Nephron progenitor cell (in vitro differentiated cells): ENCODE measurements at places on chromosomes 16 and 17.
A peak's percentile ranks its signal among the peaks of the same experiment; 100 is the strongest.

DNA sequence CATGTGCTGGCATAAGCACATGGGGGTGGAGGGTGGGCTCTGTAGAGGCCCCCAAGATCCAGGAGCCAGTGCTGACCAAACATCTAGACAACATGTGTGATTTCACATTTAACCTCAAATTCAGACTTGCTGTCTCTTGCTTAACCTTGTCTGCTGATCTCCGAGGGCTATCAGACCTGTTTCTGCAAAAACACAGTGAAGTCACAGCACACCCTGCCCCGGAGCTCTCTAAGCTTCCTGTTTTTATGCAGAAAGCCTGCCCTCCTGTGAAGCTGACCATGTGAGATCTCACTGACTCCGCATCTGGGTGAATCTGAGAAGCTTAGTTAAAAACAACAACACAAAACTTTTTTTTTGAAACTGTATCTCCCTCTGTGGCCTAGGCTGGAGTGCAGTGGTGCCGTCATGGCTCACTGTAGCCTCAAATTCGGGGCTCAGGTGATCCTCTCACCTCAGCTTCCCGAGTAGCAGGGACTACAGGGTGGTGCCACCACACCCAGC, 6.6 kb upstream of the DPEP2 start:
- H3K36me3 ChIP-seq: no peaks in the 10 kb centered on the region
- no peak overlapping the region for H3K4me3 ChIP-seq
- no peak for DNase-seq
- peak overlapping the region; percentile 95 for H3K27ac ChIP-seq
- peaks cover 15% of the 10 kb centered on the region for H3K4me1 ChIP-seq

DNA sequence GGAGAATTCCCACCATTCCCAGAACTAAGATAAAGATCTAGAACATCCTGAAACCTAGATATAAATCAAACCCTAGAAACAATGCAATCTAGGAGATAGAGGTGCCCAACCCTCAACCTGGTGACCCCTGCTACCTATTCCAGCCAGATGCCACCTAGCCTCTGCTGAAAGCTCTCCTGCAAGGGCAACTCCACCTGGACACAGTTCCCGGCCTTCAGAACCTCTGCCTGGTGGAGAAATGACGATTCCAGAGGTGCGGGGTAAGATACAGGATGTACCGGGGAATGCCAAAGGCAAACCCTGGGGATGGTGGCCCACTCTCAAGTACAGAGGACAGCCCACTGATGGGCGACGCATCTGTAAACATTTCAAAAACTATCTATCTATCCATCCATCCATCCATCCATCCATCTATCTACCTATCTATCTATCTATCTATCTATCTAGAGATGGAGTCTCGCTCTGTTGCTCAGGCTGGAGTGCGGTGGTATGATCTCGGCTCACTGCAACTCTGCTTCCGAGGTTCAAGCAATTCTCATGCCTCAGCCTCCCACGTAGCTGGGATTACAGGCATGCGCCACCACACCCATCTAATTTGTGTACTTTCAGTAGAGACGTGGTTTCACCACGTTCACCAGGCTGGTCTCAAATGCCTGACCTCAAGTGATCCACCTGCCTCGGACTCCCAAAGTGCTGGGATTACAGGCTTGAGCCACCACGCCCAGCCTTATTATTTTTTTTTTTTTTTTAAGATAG, 19.0 kb downstream of the MEAK7 start:
- no peak overlapping the region for H3K27ac ChIP-seq
- peaks cover 39% of the 10 kb centered on the region for H3K36me3 ChIP-seq
- no peak for DNase-seq
- no peak overlapping the region for H3K4me3 ChIP-seq

- peaks cover 62% of the 10 kb centered on the region for H3K36me3 ChIP-seq
- H3K4me1 ChIP-seq: peaks cover 37% of the 10 kb centered on the region
- no peak overlapping the region for H3K4me3 ChIP-seq
- no peaks in the 10 kb centered on the region for H3K27me3 ChIP-seq
- DNase-seq: no peak
- H3K27ac ChIP-seq: peak overlapping the region; percentile 94
These were observed 44.1 kb downstream of the CYB5D2 start for GRCh38 chr17:4187076-4187475.

- no peak overlapping the region for H3K27ac ChIP-seq
- no peak overlapping the region for H3K4me3 ChIP-seq
- H3K27me3 ChIP-seq: peaks cover 19% of the 10 kb centered on the region
- peaks cover 27% of the 10 kb centered on the region for H3K4me1 ChIP-seq
- H3K36me3 ChIP-seq: no peaks in the 10 kb centered on the region
These were observed 107.5 kb downstream of the NOG start for GRCh38 chr17:56700919-56701420.

GRCh38 chr17:81984773-81985410, 7.5 kb downstream of the ASPSCR1 start:
- H3K4me1 ChIP-seq: peaks cover 24% of the 10 kb centered on the region
- DNase-seq: no peak
- peaks cover 2% of the 10 kb centered on the region for H3K27me3 ChIP-seq
- peaks cover 31% of the 10 kb centered on the region for H3K36me3 ChIP-seq

- H3K4me1 ChIP-seq: peaks cover 10% of the 10 kb centered on the region
- no peak for DNase-seq
- H3K36me3 ChIP-seq: peaks cover 6% of the 10 kb centered on the region
- peaks cover 7% of the 10 kb centered on the region for H3K27me3 ChIP-seq
- peak overlapping the region; percentile 45 for H3K27ac ChIP-seq
These were observed 24.3 kb upstream of the CRISPLD2 start for GRCh38 chr16:84795329-84796053.

DNA sequence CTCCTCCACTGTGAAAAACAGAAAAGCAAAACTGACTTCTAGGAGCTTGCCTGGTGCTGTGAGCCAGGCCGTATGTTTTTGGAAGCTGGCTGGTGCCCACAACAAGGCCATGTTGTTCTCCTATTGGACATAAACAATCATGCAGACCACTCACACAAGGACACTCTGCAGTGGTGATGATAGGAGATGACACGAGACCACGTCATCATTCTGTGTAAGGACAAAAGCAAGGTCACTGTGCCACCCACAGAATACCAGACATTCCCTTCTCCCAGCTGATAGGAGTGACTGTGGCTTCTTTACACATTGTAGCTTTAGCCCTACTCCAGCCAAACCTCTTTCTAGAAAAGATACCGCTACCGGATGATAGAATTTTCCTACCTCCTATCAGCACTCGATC, 47.7 kb upstream of the LCMT1 start:
- H3K4me3 ChIP-seq: no peak overlapping the region
- no peak overlapping the region for H3K27ac ChIP-seq
- H3K27me3 ChIP-seq: peaks cover 8% of the 10 kb centered on the region
- no peak for DNase-seq

GRCh38 chr16:13873835-13874438, 46.0 kb upstream of the ERCC4 start:
- peaks cover 8% of the 10 kb centered on the region for H3K27me3 ChIP-seq
- no peaks in the 10 kb centered on the region for H3K36me3 ChIP-seq
- H3K4me3 ChIP-seq: no peak overlapping the region
- no peaks in the 10 kb centered on the region for H3K4me1 ChIP-seq
- DNase-seq: peak; percentile 48
- H3K27ac ChIP-seq: no peak overlapping the region

- no peak overlapping the region for H3K27ac ChIP-seq
- H3K4me3 ChIP-seq: no peak overlapping the region
- no peaks in the 10 kb centered on the region for H3K4me1 ChIP-seq
- H3K27me3 ChIP-seq: no peaks in the 10 kb centered on the region
These were observed 36.7 kb downstream of the SPAG9 start for GRCh38 chr17:51083981-51084380.

- DNase-seq: no peak
- H3K4me1 ChIP-seq: peaks cover 3% of the 10 kb centered on the region
- no peak overlapping the region for H3K4me3 ChIP-seq
- H3K27me3 ChIP-seq: no peaks in the 10 kb centered on the region
These were observed 270.6 kb downstream of the FTO start for GRCh38 chr16:53974484-53975080.

- peaks cover 4% of the 10 kb centered on the region for H3K4me1 ChIP-seq
- no peaks in the 10 kb centered on the region for H3K36me3 ChIP-seq
- H3K27ac ChIP-seq: no peak overlapping the region
- H3K27me3 ChIP-seq: peaks cover 97% of the 10 kb centered on the region
- DNase-seq: peak; percentile 64
These were observed 113.4 kb downstream of the ENGASE start for GRCh38 chr17:79188048-79188447.

DNA sequence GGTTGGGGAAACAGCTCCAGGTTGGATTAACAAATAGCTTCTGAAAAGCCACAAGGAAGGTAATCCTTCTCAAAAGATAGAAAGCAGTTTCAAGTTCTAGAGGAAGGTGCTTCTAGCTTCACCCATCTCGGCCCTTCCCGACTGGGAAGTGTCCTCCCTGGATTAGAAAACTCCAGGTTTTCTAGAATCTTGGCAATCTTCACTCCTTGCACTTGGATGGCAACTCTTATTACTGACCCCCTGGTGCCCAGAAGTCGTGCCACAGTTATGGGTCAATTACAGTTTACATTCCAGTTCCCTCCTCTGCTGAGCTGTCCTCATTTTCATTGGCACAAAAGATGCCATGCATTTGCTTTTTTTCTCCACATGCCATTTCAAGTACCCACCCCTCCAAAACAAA, 65.6 kb downstream of the SMG6 start:
- H3K36me3 ChIP-seq: peaks cover 30% of the 10 kb centered on the region
- H3K4me1 ChIP-seq: peaks cover 60% of the 10 kb centered on the region
- no peak overlapping the region for H3K4me3 ChIP-seq
- no peak overlapping the region for H3K27ac ChIP-seq
- DNase-seq: no peak

DNA sequence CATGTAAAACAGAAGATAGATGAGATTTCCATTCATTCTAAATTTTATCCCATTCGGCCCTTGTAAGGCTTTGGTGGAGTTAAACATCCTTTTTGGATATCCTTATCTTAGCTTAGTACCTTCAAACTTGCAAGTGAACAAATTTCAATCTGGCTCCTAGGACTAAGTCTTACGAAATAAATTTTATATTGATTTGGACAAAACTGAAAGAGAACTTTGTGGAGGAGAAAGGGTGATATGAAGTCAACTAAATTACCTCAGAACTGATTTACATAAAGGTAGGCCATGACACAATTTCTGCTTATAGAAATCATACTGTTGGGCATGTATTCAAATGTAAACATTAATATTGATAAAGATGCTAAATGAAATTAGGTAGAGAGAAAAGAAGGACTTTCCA, 175.3 kb upstream of the C17orf78 start:
- peaks cover 52% of the 10 kb centered on the region for H3K36me3 ChIP-seq
- DNase-seq: no peak
- H3K4me3 ChIP-seq: no peak overlapping the region
- no peak overlapping the region for H3K27ac ChIP-seq
- H3K4me1 ChIP-seq: no peaks in the 10 kb centered on the region
- H3K27me3 ChIP-seq: no peaks in the 10 kb centered on the region

DNA sequence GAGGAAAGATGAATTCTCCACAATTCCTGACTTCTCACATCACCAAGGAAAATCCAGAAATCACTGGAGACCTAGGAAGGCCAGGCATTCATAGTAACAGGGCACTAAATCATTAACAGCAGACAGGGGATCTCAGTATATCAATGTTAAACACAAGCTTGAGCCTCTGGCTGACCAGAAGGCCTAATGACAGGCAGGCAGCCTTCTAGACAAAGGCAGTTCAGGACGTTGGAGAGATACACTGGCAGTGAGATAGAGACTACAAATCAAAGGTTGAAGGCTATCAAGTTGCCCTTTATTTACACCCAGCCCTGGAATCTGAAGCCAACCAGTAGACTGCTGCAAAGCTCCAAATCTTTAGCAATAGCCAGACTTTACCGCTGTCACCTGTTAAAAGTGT, 422.8 kb upstream of the CCL2 start:
- H3K4me3 ChIP-seq: no peak overlapping the region
- H3K27ac ChIP-seq: no peak overlapping the region
- DNase-seq: peak; percentile 18
- H3K4me1 ChIP-seq: no peaks in the 10 kb centered on the region

DNA sequence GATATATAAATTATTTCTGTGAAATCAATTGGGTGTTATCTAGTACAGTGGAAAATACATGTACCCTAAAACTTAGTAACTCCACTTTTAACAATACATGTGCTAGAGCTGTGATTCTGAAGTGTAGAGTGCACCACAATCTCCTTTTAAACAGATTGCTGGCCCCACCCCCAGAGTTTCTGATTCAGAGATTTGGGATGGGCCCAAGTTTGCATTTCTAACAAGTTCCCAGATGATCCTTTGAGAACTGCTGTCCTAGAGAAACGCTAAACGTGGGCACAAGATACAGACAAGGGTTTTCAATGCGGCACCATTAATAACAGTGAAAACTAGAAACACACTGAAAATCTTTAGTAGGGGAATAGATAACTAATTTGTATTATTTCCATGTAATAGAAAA, 49.2 kb downstream of the NXPH3 start:
- peaks cover 35% of the 10 kb centered on the region for H3K36me3 ChIP-seq
- H3K27me3 ChIP-seq: no peaks in the 10 kb centered on the region
- H3K4me3 ChIP-seq: no peak overlapping the region
- no peak for DNase-seq
- peaks cover 4% of the 10 kb centered on the region for H3K4me1 ChIP-seq

GRCh38 chr17:13378361-13378760, 223.4 kb downstream of the HS3ST3A1 start:
- H3K4me1 ChIP-seq: peaks cover 12% of the 10 kb centered on the region
- no peaks in the 10 kb centered on the region for H3K27me3 ChIP-seq
